Activated T-helper 1 cell treated with anti-CD3 and anti-CD28 coated beads, Interleukin-12 subunit alpha, Interleukin-12 subunit beta, Interleukin-2, Interleukin-4 antibody, amounts not matched to agents 30 ng/mL and 10 ng/mL and 1 ng/mL, durations not matched to agents 14 hours and 24 hours and 36 hours (primary cell): ENCODE measurements at places on chromosomes 5 and 9. TPM values are rescaled to one million over a fixed set of nuclear protein-coding genes. Genes with fewer than 3 reads are reported as not detected.

GRCh38 chr5:64685866-64686265 is 4.4 kb upstream of the SHISAL2B start:
- H3K4me3 ChIP-seq: no peak overlapping the region
- no peak overlapping the region for H3K27ac ChIP-seq
- peaks cover 31% of the 10 kb centered on the region for H3K27me3 ChIP-seq
- peaks cover 6% of the 10 kb centered on the region for H3K4me1 ChIP-seq
- no peak for DNase-seq

GRCh38 chr5:163436515-163436914 is 880 bp upstream of the CCNG1 start:
- peaks cover 11% of the 10 kb centered on the region for H3K27me3 ChIP-seq
- peaks cover 20% of the 10 kb centered on the region for H3K36me3 ChIP-seq
- DNase-seq: no peak
- H3K4me3 ChIP-seq: peak overlapping the region; percentile 92

Gene GNA14
- not detected in 2 replicates for total RNA-seq

Gene PRRX2
- 6.2 and 7.8 TPM in 2 replicates for total RNA-seq

- H3K4me1 ChIP-seq: peaks cover 53% of the 10 kb centered on the region
- H3K36me3 ChIP-seq: peaks cover 14% of the 10 kb centered on the region
- H3K27me3 ChIP-seq: no peaks in the 10 kb centered on the region
Observed at GRCh38 chr5:67221487-67222242, 25.1 kb upstream of the CD180 start.

Gene CCDC183
- total RNA-seq: 0.52 TPM in 1 of 2 replicates, not detected in the other

GRCh38 chr9:33467526-33467925 is 6.2 kb downstream of the NOL6 start:
- no peak overlapping the region for H3K4me3 ChIP-seq
- peaks cover 14% of the 10 kb centered on the region for H3K4me1 ChIP-seq
- no peaks in the 10 kb centered on the region for H3K27me3 ChIP-seq

DNA sequence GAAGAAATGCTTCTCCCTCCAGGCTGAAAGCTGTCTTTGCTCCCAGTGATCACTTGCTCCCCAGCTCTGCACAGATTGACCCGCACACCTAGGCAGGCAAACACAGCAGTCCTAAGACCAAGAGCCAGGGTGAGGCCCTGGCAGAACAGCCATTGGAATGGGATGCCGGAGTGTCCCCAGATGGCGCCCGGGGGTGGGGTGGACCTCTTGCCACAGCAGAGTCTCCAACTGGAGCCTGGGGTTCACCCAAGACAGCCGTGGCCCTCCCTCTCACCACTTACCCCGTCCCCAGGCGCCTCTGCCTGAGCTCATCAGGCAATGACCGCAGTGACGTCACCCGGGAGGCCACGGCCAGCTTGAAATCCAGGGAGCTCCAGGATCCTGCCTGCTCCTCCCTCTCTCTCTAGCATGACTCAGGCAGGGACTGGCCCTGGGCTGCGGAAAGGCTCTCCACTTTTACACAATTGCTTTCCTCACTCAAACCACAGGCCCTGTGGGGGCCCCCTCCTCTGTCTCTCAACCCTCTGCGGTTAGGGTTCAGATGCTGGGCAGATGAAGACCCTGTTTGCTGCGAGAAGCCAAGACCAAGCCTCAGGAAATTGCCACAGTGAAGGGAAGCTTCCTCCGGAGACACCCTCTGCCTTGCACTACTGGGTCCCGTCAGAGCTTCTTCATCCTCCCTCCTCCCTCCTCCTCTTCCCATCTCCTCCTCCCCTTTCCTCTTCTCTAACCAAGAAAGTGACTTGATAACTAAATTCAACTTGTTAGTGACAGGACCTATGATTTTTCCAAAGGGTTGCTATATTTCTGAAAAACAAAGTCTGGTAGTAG is 24.3 kb upstream of the PTGES start:
- H3K27ac ChIP-seq: no peak overlapping the region
- H3K4me1 ChIP-seq: peaks cover 11% of the 10 kb centered on the region
- H3K4me3 ChIP-seq: no peak overlapping the region
- DNase-seq: peak; percentile 12

- H3K27me3 ChIP-seq: no peaks in the 10 kb centered on the region
- H3K27ac ChIP-seq: no peak overlapping the region
- peaks cover 37% of the 10 kb centered on the region for H3K36me3 ChIP-seq
- no peak overlapping the region for H3K4me3 ChIP-seq
- no peak for DNase-seq
Observed at GRCh38 chr9:130137641-130138081, 34.5 kb upstream of the NCS1 start.

GRCh38 chr5:142283304-142283703 is 41.5 kb downstream of the SPRY4 start:
- no peak for DNase-seq
- no peak overlapping the region for H3K27ac ChIP-seq
- H3K36me3 ChIP-seq: no peaks in the 10 kb centered on the region
- no peaks in the 10 kb centered on the region for H3K27me3 ChIP-seq
- peaks cover 16% of the 10 kb centered on the region for H3K4me1 ChIP-seq

Gene CRB2
- not detected in 2 replicates for total RNA-seq

DNA sequence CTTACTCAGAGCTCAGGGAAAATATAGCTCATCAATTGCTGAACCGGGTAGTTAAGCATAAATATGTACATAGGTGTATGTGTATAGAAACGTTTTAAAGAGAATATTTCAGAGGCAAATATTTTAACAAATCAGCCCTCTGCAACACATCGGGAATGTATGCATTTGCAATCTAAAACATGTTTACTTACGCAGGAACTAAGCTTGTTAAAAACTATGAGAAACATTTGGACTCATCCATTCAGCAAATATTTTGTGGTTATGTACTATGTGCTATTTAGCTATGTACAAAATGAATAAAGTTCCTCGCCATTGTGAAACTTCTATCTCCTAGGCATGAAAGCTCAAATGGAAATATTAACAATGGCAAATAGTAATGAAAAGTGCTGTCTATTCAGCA is 469.9 kb downstream of the ARHGEF28 start:
- DNase-seq: no peak
- H3K27me3 ChIP-seq: peaks cover 3% of the 10 kb centered on the region
- H3K36me3 ChIP-seq: no peaks in the 10 kb centered on the region
- no peaks in the 10 kb centered on the region for H3K4me1 ChIP-seq
- H3K27ac ChIP-seq: no peak overlapping the region

- DNase-seq: no peak
- no peaks in the 10 kb centered on the region for H3K36me3 ChIP-seq
- H3K27me3 ChIP-seq: no peaks in the 10 kb centered on the region
- H3K4me1 ChIP-seq: no peaks in the 10 kb centered on the region
- H3K27ac ChIP-seq: no peak overlapping the region
Observed at GRCh38 chr5:111929261-111929660, 172.3 kb upstream of the NREP start.

DNA sequence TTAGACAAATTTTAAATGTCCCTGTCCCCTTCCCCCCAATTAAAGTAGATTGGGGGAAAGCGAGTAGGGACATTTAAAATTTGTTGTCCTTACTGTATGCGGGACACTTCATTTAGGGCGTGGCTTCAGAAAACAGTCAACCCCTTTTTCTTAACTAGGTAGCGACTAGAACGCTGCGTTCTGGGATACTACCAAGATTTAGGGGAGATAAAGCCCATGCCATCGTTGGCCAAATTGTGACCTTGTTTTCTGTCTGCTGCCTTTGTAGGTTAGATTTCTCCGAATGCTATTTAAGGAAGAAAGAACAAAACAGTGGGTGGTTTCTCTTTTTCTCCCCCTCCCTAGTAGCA is 1.2 kb downstream of the CKS2 start:
- H3K36me3 ChIP-seq: peaks cover 44% of the 10 kb centered on the region
- peak overlapping the region; percentile 92 for H3K4me3 ChIP-seq
- peaks cover 40% of the 10 kb centered on the region for H3K4me1 ChIP-seq
- peak overlapping the region; percentile 59 for H3K27ac ChIP-seq
- no peak for DNase-seq
- H3K27me3 ChIP-seq: peaks cover 2% of the 10 kb centered on the region

Gene GPRIN1
- 3.1 and 3.2 TPM in 2 replicates for total RNA-seq

Gene ITGA2
- 3.1 and 3.2 TPM in 2 replicates for total RNA-seq

DNA sequence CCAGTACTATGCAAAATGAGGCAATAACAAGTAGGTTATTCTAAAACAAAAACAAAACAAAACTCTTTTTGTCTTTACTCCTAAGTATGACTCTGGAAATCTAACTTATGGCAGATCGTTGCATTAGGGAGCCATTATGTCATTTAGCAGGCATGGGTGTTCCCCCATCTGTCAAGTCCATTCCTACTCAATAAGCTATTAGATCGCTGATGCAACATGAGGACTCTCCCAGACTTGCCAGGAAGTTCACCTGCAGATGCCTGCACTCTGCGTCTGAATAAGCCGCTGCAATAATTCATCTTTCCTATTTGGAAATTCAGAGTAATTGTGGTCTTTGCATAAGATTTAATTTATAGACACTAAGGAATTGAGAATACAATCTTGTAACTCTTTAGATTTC is 585.0 kb downstream of the KIF4B start:
- no peaks in the 10 kb centered on the region for H3K4me1 ChIP-seq
- no peak overlapping the region for H3K4me3 ChIP-seq
- no peak for DNase-seq
- H3K27me3 ChIP-seq: peaks cover 3% of the 10 kb centered on the region
- no peaks in the 10 kb centered on the region for H3K36me3 ChIP-seq
- H3K27ac ChIP-seq: no peak overlapping the region

Gene SPINK9
- not detected in 2 replicates for total RNA-seq

Gene ARL10
- total RNA-seq: 19.4 and 22.3 TPM in 2 replicates

DNA sequence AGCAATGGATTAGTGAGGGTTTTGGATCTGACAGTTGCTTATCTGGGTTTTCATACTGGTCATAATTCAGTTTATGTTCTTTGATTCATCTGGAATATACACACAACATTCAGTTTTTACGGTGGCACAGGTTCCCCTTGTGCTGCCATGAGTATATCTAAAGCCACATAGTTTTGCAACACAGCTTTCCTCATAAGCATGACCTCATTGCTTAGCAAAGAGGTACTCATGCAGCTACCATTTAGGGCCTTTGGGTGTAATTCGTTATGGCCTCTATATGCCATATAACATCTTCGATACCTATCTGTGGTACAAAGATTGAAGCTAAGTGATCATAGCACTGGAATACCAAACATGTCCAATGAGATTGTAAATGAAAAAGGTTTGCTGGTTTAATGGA is 2.9 kb upstream of the RBM22 start:
- peaks cover 15% of the 10 kb centered on the region for H3K36me3 ChIP-seq
- no peak overlapping the region for H3K27ac ChIP-seq
- DNase-seq: no peak
- H3K4me3 ChIP-seq: no peak overlapping the region

Gene SLC6A3
- total RNA-seq: not detected in 2 replicates

GRCh38 chr5:87302061-87302460 is 34.4 kb downstream of the RASA1 start:
- H3K4me3 ChIP-seq: no peak overlapping the region
- no peaks in the 10 kb centered on the region for H3K27me3 ChIP-seq
- peak overlapping the region; percentile 14 for H3K27ac ChIP-seq
- peaks cover 29% of the 10 kb centered on the region for H3K36me3 ChIP-seq
- H3K4me1 ChIP-seq: peaks cover 42% of the 10 kb centered on the region
- no peak for DNase-seq

GRCh38 chr5:82917584-82917983 is 159.6 kb downstream of the TMEM167A start:
- no peak overlapping the region for H3K4me3 ChIP-seq
- peaks cover 2% of the 10 kb centered on the region for H3K27me3 ChIP-seq
- H3K27ac ChIP-seq: no peak overlapping the region
- no peaks in the 10 kb centered on the region for H3K36me3 ChIP-seq

DNA sequence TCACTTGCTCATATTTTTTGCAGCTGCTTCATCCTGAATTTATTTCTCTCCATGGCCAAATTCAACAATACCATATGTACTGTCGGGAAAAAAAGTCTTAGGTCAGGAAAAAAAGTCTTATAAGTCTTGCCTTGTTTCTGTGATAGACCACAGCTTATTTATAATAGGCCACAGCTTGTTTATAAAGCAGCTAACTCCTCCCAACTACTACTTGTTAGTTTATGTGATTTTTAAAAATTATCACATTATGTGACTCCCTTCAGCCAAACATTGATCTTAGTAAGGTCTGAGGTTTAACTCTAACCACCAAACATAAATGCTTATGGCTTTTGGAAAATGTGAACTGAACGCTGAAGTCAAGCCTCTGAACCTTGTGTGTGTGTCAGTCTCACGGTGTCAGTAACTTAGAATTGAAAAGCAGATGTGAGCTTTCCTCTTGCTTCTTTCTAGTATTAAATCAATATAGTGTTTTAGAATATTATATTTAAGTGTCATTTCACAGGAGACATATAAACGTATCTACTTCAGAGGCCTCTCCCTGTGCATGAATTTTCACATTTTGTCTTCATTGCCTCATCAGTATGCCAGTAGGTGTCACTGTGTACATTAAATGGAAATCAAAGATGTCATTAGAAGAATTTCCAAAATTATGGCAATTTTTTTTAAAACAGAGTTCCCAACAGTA is 51.3 kb downstream of the SNX24 start:
- peaks cover 2% of the 10 kb centered on the region for H3K27me3 ChIP-seq
- H3K27ac ChIP-seq: no peak overlapping the region
- no peaks in the 10 kb centered on the region for H3K4me1 ChIP-seq
- no peaks in the 10 kb centered on the region for H3K36me3 ChIP-seq

DNA sequence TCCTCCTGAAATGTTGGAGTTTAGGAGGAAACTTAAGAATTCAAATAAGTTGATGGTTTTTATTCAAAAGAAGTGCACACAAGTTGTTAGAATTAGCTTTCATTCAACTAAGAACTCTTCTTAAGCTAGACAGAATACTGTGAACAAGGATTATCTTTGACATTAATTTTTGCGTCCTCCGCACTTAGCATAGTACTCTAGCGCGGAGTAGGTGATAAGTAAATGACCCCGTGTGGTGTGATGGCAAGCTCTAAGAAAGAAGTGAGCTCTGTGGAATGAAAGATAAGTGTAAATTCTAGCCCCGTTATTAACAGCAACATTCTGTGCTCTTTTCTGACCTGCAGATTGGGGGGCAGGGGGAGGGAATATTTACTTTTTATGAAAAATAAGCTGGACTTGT is 1.0 kb downstream of the BRIX1 start:
- no peak overlapping the region for H3K27ac ChIP-seq
- DNase-seq: no peak
- H3K36me3 ChIP-seq: peaks cover 30% of the 10 kb centered on the region

Gene ACSL6
- total RNA-seq: 48.1 and 50.6 TPM in 2 replicates

Gene CACNA1B
- total RNA-seq: not detected in 2 replicates

Gene PCDHA5
- not detected in 2 replicates for total RNA-seq

- peaks cover 1% of the 10 kb centered on the region for H3K36me3 ChIP-seq
- peak; percentile 40 for DNase-seq
- peaks cover 13% of the 10 kb centered on the region for H3K4me1 ChIP-seq
Observed at GRCh38 chr9:14585730-14586473, 107.3 kb downstream of the ZDHHC21 start.

GRCh38 chr9:86549401-86549811 is 195.2 kb upstream of the TUT7 start:
- DNase-seq: no peak
- H3K36me3 ChIP-seq: no peaks in the 10 kb centered on the region
- H3K4me3 ChIP-seq: no peak overlapping the region

Gene IL9
- total RNA-seq: 0.36 and 2.0 TPM in 2 replicates

GRCh38 chr5:65727491-65728156 is 5.6 kb downstream of the NLN start:
- no peak for DNase-seq
- no peak overlapping the region for H3K4me3 ChIP-seq
- no peaks in the 10 kb centered on the region for H3K27me3 ChIP-seq
- peaks cover 12% of the 10 kb centered on the region for H3K4me1 ChIP-seq

GRCh38 chr9:69090140-69090750 is 54.7 kb downstream of the FXN start:
- no peak overlapping the region for H3K4me3 ChIP-seq
- H3K36me3 ChIP-seq: no peaks in the 10 kb centered on the region
- no peaks in the 10 kb centered on the region for H3K4me1 ChIP-seq
